Upper lobe of right lung (tissue), 1 donor: ENCODE measurements at places on chromosomes 12 and 14.

DNA sequence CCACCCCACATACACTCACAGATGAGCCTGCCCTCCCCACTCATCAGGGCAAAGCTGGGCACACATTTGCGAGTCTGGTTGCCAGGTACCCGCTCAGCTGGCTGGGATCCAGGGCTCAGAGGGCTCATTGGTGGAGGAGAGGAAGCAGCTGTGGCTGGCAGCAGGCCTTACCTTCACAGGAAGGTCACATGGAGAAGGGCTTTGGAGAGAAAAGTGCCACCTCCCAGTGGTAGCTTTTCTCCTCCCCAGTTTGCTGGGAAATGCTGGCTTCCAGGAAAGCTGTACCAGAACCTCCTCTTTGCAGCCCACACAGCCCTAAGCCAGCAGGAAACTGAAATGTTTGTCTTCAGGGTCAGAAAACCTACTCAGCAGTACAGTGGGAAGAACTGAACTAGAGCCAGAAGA is 55.6 kb downstream of the LGMN start:
- DNase-seq = peak; percentile 89

DNA sequence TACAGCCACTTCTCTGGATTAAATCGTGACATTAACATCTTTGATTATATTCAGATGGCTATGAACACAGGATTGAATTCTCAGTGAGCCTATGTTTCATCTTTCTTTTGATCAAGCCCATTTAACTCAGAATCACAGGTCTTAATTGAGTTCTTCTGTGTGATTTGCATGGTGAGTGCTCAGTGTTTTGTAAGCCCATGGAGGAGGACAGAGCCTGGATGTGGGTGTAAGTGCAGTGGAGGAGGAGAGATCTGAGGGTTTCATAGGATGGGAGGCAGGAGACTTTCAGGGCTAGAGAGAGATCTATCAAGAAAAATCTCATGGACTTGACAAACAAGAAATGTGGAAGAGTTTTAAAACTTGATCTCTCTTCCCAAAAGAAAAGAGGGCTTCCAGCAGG is 5.3 kb upstream of the TESPA1 start:
- no peak for DNase-seq

DNA sequence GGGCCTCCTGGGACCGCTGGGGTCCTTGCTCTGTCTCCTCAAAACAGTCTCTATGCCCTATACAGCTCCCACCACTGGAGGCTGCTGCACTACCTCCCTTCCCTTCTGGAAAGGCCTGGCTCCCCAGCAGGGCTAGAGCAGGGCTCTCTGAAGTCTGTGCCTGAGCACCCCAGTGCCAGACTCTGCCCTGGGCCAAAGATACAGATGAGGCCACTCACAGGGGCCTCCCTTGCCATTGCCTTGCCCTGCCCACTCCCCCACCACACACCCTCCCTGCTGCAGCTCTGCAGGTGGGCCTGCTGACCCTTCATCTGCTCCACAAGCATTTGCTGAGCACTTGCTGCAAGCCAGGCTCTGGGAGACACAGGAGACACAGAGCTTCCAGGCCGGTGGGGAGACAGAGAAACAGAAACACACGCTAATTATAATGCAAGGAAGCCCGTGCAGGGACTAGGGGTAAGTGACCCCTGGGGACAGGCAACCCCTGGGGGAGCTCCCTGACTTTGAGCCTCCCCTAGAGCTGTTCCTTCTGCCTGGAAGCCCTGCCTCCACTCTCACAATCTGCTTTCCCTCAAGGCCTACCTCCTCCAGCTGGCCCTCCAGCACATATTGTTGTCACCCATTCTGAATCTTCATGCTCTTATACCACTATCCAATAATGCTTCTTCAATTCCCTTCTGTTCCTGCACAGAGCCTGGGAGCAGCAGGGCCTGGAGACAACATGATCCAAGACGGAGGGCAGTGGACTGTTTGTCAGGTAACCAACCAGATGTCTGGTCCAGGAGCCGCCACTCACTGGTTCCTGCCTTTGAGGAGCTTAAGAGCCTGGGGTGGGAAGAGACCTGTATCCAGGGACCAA is 32.6 kb upstream of the PNMA1 start:
- no peak for DNase-seq

DNA sequence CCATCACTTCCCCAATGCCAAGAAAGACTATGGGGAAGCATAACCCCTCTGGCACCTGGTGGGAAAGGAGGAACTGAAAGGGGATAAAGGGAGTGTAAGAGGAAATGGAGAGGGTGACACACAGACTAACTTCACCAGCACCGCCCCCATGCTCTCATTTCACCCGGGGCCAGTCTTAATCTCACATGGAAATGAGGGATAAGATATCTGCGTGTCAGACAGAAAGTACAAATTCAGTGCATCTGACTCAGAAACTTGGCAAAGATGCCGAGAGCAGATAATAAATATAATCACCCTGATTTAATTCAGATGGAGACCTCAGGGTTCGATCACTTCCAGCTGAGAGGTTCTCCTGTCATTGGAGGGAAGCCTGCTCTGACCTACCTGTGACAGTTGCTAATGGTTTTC is 191.6 kb downstream of the DUSP6 start:
- peak; percentile 64 for DNase-seq

GRCh38 chr12:102722147-102722546 is 194.9 kb downstream of the PAH start:
- DNase-seq = no peak

DNA sequence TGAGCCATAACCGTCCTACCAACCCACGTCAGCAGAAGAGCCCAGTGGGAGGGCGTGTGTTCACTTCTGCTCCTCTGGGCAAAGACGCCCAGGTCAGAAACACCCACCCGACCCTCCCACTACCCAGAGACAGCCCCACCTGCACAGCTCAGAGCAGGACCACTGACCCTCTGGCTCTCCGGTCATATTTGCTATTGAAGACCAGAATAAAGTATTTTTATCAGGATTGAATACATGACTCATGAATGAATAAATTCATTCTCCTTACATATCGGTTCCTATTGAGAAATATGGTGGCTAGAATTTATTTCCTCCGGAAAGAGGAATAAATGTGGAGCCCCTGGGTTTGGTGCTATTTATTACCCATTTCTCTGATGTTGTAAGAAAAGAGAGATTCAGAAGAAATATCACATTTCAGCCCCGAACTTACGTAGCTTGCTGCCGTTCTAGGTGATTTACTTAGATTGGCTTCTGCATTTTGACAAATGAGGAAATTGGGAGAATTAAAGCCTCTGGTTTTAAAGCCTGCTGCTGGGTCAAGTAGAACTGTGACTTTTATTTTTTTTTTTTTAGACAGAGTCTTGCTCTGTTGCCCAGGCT is 36.4 kb upstream of the P2RX7 start:
- no peak for DNase-seq

- no peak for DNase-seq
These were observed 66.7 kb downstream of the MED13L start for GRCh38 chr12:116210762-116211161.

DNA sequence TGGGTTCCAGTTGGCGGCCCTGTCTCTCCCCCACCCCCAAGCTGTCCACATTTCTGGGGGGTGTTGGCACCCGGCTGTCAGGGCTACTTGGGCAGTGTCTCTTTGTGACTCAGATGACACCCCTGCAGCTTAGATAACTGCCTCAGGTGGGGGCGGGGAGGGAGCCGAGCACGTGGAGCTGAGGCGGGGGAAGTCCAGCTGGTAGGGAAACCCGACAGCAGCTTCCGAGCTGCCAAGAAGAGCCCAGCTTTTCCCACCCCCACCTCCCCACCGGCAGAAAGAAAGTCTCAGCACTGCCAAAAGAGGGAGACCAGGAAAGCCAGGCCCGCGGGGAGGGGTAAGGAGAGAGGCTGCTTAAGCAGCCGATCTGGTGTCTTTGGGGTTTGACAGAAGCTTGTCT is 1.4 kb downstream of the LRTM2 start:
- DNase-seq = no peak

- no peak for DNase-seq
These were observed 12.8 kb downstream of the ADGRD1 start for GRCh38 chr12:130966443-130967030.

DNA sequence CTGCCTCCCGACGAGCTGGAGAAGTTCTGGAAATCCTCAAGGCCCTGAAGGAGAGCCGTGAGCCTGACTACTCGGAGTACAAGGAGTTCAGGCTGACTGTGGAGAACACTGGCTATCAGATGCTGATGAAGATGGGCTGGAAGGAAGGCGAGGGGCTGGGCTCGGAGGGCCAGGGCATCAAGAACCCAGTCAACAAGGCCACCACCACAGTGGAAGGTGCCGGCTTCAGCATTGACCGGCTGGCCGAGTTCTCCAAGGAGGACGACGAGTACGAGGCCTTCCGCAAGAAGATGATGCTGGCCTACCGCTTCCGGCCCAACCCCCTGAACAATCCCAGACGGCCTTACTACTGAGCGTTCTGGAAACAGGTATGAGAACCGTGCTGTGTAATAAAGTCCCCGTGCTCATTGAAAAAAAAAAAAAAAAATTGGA is 366.1 kb upstream of the ATXN7L3B start:
- no peak for DNase-seq

GRCh38 chr14:100589071-100589759 is 2.0 kb upstream of the BEGAIN start:
- peak; percentile 30 for DNase-seq

DNA sequence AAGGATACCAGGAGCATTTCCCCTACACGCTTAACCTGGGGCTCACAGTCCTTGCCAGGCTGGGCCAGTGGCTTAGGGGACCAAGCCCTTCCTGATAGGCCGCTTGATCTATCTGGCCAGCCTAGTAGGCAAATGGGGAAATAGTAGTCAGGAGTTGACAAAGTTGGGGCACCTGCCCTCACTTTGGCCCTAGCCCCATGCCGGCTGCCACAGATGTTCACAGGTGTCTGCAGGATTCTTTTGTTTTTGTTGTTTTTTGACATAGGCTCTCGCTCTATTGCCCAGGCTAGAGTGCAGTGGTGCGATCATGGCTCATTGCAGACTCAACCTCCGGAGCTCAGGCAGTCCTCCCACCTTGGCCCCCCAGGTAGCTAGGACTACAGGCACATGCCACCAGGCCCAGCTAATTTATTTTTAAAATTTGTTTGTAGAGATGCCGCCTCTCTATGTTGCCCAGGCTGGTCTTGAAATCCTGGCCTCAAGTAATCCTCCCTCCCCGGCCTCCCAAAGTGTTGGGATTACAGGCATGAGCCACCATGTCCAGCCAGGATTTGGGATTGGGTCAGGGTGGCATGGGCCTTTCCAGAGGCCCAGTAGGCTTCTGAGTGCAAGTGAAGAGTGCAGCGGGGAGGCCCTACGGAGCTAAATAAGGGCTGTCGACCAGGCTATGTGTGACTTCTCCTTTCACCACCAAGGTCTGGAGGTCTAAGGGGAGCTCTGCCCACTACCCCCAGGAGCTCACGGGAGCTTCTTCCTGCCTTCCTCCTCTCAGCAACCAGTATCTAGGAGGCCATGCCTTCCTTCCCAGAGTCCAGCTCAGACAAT is 15.5 kb upstream of the HDAC7 start:
- DNase-seq = no peak

GRCh38 chr12:27324530-27324929 is 8.1 kb upstream of the BMAL2 start:
- DNase-seq = no peak

- no peak for DNase-seq
These were observed 86.1 kb downstream of the NCOR2 start for GRCh38 chr12:124481257-124481750.
